SJSA1 (cell line): ENCODE measurements at places on chromosomes 2 and 18.

GRCh38 chr2:69180974-69181373 is 168.0 kb downstream of the ANTXR1 start:
- no peak for DNase-seq

GRCh38 chr2:68877079-68877772 is 6.0 kb upstream of the BMP10 start:
- DNase-seq, result no peak

DNA sequence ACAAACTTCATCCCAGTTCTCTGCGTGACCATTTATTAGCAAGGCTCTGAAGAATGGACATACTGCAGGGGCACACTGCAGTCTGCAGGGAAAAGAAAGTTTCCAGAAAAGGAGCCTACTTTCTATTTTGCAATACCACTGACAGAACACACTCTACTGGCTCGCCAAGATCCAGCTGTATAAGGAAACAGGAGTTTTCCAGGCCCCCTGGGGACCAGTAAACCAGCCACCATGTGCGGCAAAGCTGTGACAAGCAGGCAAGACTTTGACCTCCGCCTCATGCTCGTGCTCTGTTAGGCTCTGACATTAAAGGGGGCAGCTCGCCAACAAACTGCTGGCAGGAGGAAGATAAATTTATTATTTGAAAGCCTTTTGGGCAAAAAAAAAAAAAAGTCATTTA is 67.3 kb downstream of the CCBE1 start:
- DNase-seq, result no peak

DNA sequence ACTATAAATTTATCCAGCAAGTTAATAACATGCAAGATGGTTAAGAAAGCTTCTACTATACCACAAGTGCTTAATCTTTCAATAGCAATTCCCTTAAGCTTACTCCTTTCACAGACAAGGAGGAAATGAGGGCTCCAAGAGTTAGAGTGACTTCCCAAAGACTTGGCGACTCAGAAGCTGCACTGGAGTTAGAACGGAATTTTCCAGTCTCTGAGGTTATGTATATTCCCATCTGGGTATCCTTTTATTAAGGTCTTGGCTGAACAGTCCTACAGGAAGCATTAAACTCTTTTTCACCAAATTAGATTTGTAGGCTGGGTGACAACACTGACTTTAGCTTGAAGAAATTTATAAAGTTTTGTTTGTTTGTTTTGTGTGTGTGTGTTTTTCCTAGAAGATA is 256.9 kb upstream of the DPP10 start:
- no peak for DNase-seq

GRCh38 chr2:170217778-170218251 is 39.9 kb downstream of the MYO3B start:
- no peak for DNase-seq

DNA sequence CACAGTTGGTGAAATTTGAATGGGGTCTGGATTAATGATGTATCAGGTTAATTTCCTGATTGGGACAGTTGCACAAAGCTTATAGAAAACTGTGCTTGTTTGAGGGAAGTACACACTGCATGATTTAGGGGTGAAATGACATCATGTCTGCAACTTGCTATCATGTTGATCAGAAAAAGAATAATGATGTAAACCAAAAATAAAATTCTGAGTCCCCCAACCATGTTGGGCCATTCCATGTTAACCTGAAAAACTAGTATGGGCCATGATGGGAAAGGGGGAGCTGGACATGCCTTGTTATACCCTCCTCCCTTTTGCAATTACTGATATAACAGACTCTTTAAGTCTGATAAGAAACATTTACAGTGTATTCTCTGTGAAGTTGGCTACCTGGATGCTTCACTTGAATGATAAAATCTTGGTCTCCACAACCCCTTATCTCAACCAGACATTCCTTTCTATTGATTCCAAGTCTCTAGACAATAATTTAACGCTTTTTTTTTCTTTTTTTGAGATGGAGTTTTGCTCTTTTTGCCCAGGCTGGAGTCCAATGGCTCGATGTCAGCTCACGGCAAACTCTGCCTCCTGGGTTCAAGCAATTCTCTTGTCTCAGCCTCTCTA is 4.2 kb upstream of the INO80B start:
- DNase-seq, result no peak

DNA sequence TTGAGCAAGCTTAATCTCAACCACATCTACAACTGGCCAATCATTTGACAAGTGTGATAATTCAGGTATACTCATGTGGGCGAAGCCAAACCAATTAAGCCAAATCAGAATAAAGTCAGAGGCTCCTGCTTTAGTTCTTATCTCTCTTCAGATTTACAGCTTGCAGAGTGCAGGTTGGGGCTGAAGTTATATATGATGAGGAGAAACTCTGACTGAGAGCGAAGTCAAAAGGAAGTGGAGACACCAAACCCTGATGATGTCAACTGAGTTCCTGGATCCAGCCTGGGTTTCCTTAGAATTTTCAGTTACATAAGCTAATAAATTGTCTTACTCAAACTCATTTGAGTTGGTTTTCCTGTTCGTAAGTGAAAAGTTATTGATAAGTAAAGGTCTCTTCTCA is 73.9 kb downstream of the ASXL2 start:
- DNase-seq, result no peak

DNA sequence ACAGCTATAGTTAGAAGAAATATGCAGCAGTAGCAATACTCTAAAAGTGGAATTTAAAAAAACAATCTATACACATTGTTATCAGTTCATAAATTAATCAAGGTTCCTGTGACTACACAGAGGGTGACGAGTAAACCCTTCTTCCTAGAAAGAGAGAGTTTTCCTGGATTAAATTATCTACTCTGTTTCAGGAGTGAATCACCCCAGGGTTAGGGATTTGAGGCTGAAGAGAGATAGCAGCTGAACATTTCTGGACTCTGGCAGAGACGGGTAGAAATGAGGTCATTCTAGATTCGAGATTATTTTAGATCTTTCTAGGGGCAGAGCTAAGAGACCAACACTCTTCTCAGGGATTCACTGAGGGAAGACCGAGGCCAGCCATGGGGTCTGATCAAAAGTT is 38.8 kb upstream of the PMAIP1 start:
- DNase-seq, result no peak

DNA sequence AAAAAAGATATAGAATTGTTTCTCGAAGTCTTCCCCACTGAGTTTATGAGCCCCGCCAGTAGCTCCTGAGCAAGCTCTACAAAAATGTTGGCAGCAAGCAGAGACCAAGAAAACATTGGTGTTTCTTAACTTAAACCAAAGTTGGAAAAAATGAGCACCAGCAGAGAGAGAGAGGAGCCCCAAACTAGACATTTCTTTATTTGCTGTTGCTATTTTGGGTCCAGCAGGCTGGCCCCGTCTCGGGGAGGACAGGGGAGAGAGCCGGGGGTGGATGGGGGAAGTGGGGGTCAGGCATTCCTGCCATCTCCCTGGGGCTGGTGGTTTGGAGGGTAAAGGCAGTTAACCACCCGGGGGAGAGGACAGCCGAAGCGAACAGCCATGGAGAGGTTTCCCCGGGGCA is 113.0 kb downstream of the DYSF start:
- no peak for DNase-seq

- DNase-seq, result no peak
Observed at GRCh38 chr2:14565666-14566065, 66.9 kb upstream of the LRATD1 start.

- no peak for DNase-seq
Observed at GRCh38 chr18:34467058-34467457, 242.3 kb upstream of the NOL4 start.
